Heart right ventricle (tissue), 16 donors: ENCODE measurements at places on chromosomes 7 and 10. TPM values are rescaled to one million over a fixed set of nuclear protein-coding genes. Genes with fewer than 3 reads are reported as not detected.

Gene SPOCK2
- total RNA-seq: 5.2 TPM

Gene BAG3
- 115 TPM for total RNA-seq

Gene A1CF
- total RNA-seq: not detected

DNA sequence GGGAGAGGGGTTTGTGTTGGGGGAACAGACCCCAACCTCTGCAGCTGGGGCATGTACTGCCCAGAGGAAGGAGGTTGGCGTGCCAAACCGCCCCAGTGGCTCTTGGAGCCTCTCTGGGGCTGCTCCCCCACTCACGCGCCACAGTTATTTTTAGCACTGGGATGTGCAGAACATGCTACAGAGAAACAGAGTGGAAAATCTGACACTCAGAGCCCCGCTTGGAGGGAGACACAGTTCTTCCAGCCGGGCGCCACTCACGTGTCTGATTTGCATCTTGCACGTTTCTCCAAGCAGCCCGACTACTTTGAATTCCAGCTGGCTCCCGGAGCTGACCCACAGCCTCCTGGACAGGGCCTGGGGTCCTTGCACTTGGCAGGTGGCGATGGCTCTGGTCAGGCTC lies 182.0 kb downstream of the RPS24 start:
- no peaks in the 10 kb centered on the region for H3K36me3 ChIP-seq
- peak; percentile 88 for DNase-seq
- peaks cover 47% of the 10 kb centered on the region for H3K4me1 ChIP-seq
- H3K27ac ChIP-seq: peak overlapping the region; percentile 14
- H3K4me3 ChIP-seq: no peak overlapping the region
- H3K27me3 ChIP-seq: no peaks in the 10 kb centered on the region

DNA sequence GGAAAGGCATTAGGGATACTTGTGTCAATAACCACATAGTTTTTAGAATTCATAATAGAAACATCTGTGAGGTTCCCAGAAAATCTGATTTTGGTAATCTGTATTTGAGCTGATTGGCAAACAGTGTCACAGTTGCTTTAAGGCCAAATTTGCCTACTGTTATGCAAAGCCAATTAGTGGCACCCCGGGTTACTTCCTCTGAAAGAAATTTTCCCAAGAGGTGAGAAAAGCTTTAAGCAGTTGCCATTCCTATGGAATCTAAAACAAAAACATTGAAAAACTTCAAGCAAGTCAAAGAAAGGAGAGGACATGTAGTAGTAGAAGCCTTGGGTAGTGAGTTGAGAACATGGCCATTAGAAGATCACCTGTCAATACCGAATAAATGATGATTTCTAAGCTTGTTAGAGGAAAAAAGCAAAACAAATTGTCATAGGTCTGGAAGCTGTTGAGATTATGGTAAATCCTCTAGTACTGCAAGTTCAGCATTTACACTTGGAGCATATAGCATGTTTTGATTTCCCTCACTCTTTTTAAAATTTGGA lies 176.8 kb downstream of the TWIST1 start:
- H3K27me3 ChIP-seq: no peaks in the 10 kb centered on the region
- no peak overlapping the region for H3K27ac ChIP-seq
- DNase-seq: no peak
- H3K4me3 ChIP-seq: no peak overlapping the region
- peaks cover 9% of the 10 kb centered on the region for H3K4me1 ChIP-seq
